ENCODE measurements at places on chromosomes 7 and 10.
A peak's percentile ranks its signal among the peaks of the same experiment; 100 is the strongest.

DNA sequence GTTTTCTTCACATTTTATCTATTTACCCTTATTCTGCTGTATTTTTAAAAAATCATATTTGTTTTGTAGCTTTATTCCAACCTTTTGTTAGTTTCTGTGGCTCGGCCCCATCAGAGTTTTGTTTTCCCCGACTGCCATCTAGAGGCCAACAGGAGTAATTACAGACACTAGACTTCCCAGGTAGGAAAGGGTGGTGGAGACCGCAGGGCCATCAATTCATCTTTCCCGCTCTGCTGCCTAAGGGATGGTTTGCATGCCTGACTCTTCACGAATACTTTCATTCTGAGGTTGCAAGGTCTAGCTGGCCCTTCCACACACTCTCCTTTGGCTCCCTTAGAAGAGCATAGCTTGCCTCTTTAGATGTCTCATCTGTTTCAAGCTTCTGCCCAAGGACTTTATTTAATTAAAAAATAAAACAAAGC, 38.3 kb downstream of the LYZL2 start:
- peak; percentile 18 for DNase-seq

DNA sequence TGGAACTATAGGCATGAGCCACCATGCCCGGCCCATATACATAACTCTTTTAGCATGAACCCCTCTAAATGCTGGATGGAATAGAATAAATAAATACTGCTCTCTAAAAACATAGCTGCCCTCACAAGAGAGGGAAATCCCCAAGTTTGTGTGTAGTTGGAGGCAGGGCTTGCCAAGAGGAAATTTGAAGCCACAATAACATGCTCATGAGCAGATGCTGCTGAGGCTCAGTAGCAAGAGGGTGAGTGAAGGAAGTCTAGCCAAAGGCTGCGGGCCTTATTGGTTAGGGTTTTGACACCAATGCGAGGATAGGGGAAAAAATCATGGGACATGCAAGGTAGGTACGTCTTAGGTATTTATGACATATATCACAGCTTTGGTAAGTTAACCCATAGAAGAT, 17.3 kb downstream of the TPK1 start:
- DNase-seq: no peak

GRCh38 chr10:106147021-106147420, 1017.5 kb downstream of the SORCS1 start:
- no peak for DNase-seq

GRCh38 chr10:126045861-126046260, 149.5 kb downstream of the FANK1 start:
- DNase-seq: no peak

GRCh38 chr10:110170142-110170971, 37.0 kb upstream of the MXI1 start:
- DNase-seq: no peak

DNA sequence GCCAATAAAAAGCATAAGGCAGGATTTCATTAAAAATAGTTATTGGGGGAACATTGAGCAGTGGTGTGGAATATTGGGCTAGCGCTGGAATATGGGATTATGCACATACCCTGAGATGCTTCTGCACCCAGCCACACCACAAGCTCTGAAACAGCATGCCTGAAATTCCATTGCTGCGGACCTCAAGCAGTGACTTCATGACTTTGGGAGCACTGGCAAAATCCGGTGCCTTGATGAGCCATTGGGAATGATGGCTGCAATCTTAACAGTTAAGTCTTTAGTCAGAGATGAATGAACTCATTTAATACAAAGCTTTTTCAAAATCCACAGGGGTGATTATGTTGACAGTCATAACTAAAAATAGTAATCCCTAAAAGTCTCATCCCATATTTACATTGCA, 274.7 kb upstream of the MTPN start:
- no peak for DNase-seq

DNA sequence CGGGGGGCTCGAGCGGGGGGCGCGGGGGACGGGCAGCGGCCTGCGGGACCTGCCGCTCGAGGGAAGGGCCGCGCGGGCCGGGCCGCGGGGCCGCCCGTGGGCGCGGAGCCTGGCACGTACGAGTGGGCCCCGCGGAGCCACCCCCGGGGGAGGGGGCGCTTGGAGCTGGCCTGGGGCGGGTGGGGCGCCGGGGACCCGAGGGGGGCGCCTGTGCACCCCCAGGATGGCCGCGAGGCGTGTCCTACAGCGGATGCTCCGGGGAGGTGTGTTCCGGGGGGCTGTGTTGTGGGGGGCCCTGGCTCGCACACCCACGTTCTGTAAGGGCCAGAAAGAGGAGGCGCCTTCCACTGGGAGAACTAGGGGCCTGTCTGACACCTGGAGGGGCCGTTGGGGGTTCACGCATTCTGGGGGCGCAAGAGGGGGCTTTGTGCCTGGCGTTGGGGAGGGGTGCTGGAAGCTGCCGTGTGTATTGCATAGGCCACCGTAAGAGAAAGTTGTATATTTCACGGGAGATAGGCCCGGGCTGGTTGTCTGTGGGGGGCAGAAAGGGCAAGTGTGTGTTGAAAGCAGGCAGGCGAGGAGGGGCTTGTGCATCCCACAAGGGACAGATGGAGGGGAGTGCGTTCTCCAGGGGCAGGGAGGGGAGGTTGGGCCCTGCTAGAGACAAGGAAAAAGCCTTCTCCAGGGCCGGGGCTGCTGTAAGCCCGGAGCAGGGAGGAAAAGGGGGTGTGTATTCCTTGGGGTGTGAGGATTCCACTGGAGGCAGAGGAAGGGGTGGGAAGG, 663 bp downstream of the VPS37D start:
- no peak for DNase-seq

DNA sequence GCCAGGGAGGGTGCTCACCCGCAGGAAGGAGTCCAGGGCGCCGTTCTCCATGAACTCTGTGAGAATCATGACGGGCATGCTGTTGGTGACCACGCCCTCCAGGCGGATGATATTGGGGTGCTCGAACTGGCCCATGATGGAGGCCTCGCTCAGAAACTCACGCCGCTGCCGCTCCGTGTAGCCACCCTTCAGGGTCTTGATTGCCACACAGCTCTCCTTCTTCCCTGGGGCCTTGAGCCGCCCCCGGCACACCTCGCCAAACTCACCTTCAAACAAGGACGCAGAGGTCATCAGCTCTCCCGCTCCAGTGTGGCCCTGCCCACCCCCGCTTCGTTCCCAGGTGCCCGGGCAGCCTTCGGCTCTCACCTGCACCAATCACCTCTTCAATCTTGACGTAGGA, 14.6 kb downstream of the EPHB4 start:
- no peak for DNase-seq

GRCh38 chr10:63700631-63701156, 179.5 kb downstream of the REEP3 start:
- DNase-seq: peak; percentile 79

DNA sequence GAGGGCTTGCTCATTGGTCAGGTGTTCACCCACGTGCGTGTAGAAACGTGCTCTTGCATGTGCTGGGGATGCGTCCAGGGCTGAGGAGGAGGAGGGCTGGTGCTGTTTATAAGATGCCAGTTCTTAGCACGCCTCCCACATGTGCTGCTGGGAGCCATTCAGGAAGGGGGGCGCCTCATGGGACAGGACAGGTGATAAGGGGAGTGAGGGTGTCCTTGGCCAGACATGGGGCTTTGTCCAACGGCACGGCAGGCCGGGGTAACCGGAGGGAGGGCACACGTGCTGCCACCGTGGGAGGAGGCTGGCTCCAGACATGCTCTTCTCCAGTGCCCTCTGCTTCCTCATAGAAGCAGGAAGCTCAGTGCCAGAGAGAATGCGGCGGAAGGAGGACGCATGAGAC, 150.0 kb downstream of the ZMYND11 start:
- no peak for DNase-seq
